NCI-H1436 (cell line): ENCODE measurements at places on chromosomes 1 and 21.
A peak's percentile ranks its signal among the peaks of the same experiment; 100 is the strongest.

GRCh38 chr1:76824106-76824505, 43.2 kb upstream of the ST6GALNAC5 start:
- peak; percentile 17 for DNase-seq

- no peak for DNase-seq
Measured at GRCh38 chr1:68624233-68624632, 127.4 kb upstream of the DEPDC1 start.

DNA sequence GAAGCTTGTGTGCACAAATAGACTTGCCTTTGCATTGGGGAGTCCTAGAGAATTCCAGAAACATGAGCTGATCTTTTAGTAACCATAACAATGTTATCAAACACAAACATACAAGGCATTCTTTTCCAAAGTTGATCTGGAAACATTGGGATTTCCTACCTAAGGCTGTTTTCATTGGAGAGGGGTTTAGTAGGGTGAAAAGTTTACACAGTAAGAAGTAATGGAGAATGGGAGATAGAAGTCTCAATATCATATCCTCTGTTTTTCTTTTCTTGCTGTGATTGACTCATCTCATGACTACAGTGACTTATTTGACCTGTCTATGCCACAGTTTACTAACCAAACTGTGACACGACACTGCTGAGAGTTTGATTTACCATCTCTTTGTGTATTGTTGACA, 65.6 kb upstream of the PLA2G4A start:
- DNase-seq, result no peak

DNA sequence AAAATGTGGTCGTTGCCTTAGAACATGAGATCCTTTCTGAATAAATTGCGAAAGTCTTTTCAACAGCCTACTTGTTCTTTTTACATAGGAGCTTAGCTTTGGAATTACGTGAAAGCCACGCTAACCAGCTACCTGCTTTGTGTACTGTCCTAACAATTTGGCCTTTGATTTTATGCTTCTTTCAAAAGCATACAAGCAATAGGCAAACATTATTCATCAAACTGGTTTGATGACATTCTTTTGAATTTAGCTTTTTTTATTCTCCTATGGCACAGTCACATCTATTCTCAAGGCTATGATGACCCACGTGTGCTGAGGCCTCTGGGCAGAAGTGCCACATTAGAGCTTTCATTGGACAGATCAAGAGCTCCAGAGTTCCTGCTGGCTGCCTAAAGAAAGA, 178.0 kb upstream of the DPT start:
- DNase-seq, result no peak

GRCh38 chr1:53237638-53238037, 680 bp downstream of the MAGOH start:
- DNase-seq, result no peak

GRCh38 chr1:187390215-187390818, 561.6 kb downstream of the PLA2G4A start:
- no peak for DNase-seq

DNA sequence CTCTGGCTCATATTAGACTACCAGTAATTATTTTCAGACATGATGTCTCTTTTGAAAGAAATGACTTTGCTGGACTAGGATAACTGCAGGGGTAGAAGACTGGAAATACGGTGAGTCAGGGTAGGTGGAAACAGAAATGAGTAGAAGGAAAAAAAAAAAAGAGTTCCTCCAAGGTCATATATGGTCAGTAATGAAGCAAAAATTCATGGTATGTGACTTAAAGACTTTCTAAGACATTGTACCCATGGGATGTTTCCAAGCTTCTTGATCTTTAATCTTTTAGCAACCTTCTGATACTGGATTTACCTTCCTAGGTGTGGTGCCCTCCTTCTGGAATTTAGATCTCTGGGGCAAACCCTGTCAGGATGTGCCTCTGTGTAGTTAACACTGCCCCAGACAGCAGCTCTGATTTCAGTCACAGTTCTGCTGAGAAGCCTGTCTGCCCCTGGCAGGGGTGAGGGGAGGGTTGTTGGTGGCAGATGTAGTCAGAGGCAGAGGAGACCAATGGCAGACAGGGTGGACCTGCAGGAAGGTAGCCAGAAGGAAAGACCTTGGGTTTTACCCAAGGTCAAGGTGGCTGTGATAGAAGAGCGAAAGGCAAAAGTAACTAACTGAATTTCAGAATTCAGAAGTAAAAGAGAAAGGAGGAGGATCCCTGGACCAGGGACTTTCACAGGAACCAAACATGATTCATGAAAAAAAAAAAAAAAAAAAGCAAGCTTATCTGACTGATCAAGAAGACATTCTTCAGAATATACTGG, 44.1 kb upstream of the BCL10 start:
- no peak for DNase-seq

GRCh38 chr21:38469642-38470041, 28.6 kb downstream of the ERG start:
- no peak for DNase-seq

DNA sequence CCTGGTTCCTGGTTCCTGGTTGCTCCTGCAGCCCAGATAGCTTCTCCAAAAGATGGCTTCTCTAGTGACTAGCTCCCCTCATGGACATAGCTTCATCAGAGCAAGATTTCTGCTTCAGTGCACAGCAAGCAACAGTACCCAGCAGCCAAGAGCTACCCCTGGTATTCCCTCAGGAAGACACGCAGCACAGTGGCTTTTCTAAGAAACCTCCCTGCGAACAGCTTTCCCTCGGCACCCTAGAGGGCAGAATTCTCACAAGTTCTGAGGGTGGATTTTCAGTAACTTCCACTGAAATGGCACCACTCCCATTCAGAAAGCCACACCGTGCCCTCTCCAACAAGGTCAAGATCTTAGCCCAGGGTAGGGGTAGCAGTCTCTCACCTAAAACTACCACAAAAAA, 128.2 kb downstream of the EIF4G3 start:
- DNase-seq, result no peak

DNA sequence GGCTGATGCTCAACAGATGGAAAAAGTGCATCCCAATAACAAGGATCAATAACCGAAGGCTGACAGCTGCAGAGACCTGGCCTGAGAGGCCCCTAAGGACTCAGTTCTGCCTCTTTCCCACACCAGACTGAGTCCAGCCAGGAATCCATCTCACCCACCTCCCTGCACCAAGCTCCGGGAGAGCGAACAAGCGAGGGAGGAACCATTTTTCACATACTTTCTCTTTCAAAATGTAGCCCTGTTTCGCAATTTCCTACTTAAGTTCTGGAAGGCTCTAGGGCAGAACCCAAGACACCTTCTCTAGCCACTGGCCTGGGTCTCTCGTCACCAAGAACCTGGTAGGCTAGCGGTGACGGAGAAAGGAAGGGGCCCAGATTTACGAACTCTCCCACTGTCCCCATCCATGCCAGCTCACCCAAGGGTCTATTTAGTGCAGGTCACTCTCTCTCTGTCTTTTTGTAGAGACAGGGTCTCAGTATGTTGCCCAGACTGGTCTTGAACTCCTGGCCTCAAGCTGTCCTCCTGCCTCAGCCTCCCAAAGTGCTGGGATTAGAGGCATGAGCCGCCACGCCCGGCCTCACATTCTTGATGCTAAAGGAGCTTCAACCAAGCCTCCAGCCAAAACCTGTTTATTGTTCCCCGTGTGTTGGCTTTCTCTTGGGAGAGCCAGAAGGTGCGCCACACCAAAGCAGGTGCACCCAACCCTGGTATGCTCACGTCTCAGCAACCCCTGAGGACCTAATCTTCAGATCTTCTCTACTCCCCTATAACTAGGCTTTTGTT, 10.9 kb upstream of the GNL2 start:
- DNase-seq, result no peak

DNA sequence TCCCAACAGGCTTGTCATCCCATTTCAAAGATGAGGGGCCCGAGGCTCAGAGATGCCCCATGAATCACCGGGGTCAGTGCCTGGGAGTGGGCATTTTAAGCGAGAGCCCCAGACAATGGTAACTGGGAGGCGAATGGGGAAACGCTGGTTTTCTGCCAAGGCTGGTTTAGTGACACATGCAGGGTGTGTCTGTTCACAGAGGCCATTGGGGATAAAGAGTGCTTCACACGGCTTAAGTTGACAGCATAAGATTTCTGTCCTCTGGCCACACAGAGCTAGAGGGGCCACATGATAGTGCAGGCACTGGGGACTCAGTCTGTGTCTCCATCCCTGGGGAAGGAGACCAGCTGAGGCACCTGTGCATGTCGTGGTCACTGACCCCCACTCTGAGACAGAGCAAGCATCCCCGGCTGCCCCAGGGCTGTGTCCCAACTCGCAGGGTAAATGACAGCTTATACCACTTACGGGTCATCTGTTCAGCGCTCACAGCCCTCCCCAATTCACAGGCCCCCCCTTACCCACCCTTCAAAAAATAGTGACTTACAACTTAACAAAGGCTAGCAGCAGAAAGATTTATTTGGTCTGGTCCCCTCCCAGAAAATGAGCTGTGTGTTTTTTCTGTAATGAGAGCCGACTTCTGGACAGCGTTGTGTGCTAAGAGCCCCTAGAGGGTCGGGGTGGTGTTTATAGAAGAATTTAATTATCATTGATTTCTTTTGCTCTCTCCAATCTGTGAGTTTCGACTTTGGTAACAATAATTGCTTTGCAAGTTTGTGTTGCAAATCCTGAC, 34.9 kb upstream of the ARHGEF16 start:
- DNase-seq, result peak; percentile 59

- no peak for DNase-seq
Measured at GRCh38 chr21:28885853-28886177, 106.9 kb downstream of the LTN1 start.

DNA sequence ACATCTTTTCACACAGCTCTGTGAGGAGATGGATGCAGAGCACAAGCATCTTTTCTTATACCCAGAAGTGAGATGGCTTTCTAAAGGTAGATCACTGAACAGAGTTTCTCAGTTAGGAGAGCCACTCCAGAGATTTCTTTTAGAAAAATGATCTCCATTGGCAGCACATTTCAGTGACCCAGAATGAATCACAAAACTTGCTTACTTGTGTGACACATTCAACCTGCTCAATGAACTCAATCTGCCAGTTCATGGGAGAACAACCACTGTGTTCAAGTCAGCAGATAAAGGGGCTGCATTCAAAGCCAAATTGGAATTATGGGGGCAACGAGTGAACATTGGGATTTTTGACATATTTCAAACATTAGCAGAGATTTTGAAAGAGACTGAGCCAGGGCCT, 78.3 kb downstream of the UCHL5 start:
- DNase-seq, result no peak

- DNase-seq, result peak; percentile 33
Measured at GRCh38 chr21:45555557-45556301, 13.5 kb upstream of the SLC19A1 start.

GRCh38 chr1:241389400-241389799, 32.4 kb upstream of the RGS7 start:
- no peak for DNase-seq

DNA sequence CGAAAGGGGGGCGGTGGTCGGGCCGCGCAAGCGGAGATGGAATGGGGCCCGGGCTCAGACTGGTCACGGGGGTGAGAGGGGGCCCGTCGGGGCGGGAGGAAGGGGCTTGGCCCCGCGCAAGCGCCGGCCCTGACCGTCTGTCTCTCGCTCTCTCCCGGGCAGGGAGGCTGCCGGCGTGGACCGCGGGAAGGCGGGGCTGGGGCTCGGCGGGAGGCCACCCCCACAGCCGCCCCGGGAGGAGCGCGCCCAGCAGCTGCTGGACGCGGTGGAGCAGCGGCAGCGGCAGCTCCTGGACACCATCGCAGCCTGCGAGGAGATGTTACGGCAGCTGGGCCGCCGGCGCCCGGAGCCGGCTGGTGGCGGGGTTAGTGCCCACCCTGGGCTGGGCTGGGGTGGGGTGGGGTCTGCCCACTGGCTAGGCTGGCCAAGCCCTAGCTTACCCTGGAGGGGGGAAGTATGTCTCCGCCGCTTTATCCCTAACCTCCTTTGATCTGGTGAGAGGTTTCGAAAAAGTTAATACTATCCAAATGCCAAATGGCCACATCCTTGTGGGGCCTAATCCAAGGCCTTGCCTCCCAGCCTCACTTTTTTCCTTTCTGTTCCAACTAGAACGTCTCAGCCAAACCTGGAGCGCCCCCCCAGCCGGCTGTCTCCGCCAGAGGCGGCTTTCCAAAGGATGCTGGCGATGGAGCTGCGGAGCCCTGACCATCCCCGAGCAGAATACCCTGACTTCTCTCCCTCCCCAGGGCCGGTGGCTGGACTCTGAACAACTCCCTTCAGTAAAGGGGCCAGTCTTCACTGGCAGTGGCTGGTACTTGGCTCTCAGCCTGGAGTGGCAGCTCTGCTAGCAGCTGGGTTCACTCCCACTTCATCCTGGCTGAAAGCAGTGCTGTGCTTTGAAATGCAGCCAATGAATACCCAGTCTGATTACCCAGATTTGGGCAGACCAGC, 636 bp upstream of the YRDC start:
- DNase-seq, result peak; percentile 58

- DNase-seq, result no peak
Measured at GRCh38 chr1:4935807-4936206, 281.4 kb downstream of the AJAP1 start.

DNA sequence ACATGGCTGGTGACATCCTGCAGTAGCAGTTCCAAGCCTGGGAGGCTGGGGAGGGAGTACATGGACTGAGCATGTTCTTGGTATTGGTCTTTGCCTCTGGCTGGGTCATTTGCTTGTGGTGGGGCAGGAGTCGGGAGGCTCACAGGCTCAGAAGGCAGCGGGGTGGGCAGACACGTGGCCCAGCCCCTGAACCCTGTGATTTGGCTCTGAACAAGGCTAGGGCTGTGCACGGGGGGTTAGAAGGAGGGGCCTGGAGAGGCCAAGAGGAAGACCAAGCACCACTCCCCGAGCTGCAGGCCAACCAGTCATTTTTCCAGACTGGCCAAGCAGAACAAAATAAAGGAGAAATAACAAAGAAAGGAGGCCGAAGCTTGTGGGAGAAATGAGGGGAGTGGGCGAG, 9.7 kb upstream of the PRELP start:
- no peak for DNase-seq

DNA sequence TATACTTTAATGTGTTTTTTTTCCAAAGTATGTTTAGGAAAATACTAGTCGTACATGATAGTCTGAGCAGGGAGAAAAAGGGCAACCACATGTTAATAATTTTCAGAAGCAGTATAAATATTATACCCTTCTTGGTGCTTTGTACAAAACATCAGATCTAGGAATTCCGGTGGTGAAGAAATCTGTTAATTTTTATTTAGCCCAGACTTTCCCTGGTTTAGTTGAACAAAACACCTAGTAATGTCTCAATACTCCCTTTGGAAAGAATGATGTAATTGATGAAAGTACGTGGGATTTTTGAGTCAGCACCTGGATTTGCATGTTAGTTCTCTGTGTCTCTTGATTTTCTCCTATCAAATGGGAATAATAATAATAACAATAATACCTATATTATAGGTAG, 38.4 kb upstream of the KCNK2 start:
- DNase-seq, result no peak

- peak; percentile 88 for DNase-seq
Measured at GRCh38 chr1:51990478-51990965, at the start of gene RAB3B. TSS of gene RAB3B (minus strand) at chr1:51990700. CDS start at chr1:51977117, 13,583 bp downstream.

DNA sequence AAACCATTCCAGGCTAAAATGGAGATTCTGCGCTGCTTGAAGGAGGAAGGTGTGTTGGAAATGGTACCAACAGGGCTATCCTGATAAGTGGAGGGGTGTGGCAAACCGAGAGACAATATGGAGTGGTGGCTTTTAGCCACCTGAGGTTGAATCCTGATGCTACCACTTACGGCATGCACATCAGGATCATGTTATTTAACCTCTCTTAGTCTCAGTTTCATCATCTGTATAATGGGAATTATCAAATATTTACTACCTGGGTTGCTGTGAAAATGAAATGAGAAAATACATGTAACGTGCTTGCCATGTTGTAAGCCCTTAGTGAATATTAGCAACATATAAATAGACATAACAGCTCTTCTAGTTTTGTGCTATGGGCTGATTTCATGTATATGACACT, 117.1 kb downstream of the TBX19 start:
- no peak for DNase-seq

GRCh38 chr1:74534241-74534640, 21.8 kb upstream of the LRRC53 start:
- no peak for DNase-seq
